ENCODE measurements at places on chromosomes 7 and 10.

DNA sequence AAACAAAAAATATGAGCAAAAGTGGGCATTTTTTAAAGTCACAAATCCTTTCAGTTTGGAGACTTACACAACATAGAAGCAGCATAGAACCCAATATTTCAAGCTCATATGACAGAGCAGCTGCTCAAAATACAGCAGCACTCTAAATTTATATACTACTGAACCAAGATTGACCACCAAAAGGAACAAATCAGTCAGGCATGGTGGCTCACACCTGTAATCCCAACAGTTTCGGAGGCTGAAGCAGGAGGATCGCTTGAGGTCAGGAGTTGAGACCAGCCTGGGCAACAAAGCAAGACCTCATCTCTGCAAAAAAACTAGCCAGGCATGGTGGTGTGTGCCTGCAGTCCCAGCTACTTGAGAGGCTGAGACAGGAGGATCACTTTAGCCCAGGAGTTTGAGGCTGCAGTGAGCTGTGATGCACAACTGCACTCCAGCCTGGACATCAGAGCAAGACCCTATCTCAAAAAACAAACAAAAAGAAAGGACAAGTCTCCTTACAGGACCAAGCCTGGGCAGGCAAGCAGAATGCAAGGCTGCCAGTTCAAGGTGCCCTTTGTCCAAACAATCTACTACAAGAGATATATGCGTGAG is 40.0 kb downstream of the PARD3 start:
- no peak for DNase-seq

GRCh38 chr7:21108182-21108581 is 319.7 kb upstream of the SP4 start:
- DNase-seq, result no peak

DNA sequence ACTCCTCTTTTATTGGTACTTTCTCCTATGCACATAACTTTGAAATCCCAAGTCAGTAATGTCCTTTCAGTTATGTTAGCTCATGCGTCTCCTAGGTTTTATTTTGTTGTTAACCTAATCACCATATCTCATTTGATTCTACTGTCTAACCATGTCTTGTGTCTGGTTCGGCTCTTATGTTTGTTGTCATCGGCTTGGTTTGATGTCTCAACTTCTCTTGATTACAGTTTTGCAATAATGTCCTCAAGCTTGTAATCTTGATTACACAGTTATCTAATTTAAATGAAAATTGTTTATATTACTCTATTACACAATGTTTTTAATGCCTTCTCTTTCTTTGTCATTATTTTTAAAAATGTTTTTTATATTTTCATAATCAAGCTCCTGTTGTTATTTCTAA is 35.9 kb upstream of the SEMA3A start:
- no peak for DNase-seq

GRCh38 chr7:23912065-23912464 is 202.0 kb downstream of the STK31 start:
- DNase-seq, result no peak

DNA sequence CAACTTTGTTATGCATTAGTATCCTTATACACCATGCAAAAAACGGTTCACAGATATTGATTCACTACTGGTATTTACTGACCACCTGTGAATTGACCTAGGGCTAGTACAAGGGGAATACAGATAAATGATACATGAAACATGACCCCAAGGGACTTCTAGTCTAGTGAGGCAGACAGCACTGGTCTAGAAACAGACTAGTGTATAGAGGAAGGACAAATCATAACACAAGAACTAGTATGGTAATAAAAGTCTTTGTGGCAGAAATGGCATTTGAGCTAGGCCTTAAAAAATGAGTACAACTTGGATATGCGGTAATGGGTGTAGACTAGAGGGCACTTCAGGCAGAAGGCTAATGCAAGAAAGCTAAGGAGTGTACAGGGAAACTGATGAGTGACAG is 86.6 kb downstream of the SLC25A13 start:
- DNase-seq, result no peak

DNA sequence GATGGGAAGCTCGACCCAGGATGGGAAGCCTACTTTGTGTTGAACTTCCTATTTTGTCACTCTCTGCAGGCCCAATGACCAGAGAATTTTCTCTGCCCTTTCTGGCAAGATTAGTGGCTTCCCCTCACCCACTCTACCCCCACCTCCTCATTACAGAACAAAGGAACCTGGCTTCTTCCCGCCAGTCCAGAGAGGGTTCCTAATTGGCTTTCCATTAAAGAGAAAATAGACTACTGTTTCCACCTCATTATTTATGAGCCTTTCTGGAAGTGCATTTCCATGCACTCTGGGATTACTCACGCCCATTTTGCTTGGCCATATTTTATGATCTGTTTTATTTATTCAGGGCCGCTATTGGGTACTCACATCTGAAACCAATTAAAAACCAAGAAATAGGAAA is 94.9 kb upstream of the TCF7L2 start:
- no peak for DNase-seq

DNA sequence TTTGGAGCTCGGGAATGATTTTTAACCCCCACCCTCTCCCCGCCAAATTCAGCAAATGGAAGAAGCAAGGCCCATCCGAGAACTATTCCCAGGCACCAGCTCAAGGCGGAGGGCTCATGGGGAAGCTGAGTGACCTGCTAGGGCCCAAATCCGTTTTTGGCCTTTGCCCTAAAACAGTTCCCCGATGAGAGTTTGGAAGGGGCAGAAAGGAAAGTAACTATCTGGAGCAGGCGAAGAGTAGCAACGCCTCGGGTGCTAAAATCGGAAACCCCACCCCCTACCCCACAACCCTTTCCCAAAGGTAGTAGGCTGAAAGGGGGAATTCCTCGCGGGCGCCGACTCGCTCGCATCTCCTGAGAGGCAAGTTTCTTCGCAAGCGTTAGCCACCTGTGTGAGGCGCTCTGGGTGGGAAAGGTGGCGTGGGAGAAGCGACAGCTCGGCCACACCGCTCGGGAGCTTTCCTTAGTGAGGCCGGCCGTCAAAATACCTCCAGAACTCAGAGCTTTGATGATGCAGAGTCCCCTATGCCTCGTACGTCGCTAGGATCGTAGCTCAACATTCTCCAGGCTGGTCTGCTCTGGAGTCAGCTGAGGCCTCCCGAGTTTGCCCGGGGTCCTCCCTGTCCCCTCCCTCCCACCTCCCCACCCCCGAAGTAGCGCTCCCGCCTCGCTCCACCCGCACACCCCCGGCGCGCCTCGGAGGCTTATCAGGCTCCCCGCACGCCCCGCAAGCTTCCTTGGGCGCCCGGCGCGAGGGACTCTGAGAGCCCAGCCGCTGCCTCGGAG is 642 bp upstream of the PRKG1 start:
- DNase-seq, result no peak

GRCh38 chr10:35712486-35712885 is 70.4 kb upstream of the FZD8 start:
- DNase-seq, result no peak

DNA sequence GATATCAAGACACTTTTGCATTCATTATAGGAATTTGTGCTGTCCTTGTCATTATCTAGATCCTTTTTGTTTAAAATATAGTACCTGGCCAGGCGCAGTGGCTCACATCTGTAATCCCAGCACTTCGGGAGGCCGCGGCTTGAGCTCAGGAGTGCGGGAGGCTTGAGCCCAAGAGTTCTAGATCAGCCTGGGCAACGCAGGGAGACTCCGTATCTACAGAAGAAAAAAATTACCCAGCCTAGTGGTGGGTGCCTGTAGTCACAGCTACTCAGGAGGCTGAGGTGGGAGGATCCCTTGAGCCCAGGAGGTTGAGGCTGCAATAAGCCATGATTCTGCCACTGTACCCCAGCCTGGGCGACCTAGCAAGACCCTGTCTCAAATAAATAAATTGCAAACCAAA is 621 bp upstream of the MORN4 start:
- no peak for DNase-seq

DNA sequence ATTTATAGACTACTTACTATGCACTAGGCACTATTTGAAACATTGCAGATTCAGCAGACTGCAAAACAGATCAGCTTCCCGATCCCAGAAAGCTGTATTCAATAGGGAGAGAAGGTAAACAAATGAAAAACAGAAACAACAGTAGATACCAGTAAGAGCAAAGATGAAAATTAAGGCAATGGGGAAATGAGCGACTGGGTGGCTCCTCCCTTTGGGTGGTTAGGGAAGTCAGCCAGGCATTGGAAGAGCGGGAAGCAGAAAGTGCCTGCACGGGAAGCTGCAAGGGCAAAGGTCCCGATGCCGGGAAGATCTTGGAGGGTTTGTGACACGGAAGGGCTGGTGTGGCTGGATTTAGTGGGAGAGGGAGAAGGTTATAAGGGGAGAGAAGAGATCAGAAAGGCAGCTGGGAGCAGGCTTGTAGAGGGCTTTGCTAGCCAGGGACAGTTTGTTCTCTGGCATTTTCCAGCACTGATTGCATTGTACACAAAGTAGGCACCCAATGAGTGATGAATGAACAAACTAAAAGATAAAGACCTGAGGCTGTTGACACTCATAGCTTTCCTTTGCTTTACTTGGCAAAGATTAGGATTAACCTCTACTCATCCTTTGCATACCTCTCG is 67.8 kb downstream of the NAMPT start:
- peak; percentile 82 for DNase-seq

- peak; percentile 31 for DNase-seq
These were observed 72.4 kb upstream of the PDE1C start for GRCh38 chr7:32142649-32143048.

- DNase-seq, result no peak
These were observed 69.4 kb downstream of the CPED1 start for GRCh38 chr7:121057878-121058277.

DNA sequence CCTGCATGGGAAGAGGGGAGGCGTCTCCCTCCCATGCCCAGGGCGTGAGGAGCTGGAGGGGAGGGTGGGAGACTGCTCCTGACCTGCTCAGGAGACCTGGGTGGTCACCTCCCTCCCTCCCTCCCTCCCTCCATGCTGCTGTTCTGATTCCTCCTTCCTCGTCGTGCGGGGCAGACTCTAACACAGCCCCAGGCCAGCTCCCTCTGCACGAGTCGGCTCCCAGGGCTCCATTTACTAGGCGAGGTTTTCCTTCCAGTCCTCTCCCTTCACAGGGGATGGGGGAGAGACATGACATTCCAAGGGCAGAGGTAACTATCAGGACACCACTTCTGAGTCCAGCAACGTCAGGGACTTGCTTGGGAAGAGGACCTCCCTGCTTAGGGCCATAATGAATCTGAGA is 23.6 kb downstream of the VIPR2 start:
- DNase-seq, result no peak

DNA sequence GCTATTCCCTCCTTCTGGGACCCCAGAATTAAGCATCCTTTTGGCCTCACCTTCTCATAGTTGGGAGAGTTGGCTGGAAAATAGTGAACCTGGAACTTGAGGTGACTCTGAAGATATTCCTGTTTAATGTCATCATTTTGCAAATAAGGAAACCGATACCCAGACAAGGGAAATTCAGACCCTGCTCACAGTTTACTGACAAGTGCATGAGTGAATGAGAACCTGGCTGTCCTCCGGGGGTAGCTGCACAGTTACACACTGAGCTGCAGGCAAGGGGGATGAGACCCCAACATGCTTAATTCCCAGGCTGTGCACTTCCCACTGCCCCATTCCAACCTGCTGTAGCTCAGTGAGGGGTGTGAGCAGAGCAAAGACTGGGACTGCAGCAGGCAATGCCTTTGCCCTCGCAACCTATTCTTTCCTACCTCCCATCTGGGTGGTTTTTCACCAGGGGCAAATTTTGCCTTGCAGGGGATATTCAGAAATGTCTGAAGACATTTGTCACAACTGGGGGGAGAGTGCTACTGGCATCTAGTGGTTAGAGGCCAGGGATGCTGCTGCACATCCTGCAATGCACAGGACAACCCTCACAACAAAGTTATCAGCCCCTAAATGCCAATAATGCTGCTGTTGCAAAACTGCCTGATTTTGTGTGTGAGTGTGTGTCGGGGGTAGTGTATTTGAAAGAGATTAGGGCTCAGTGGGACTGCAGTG is 136.2 kb downstream of the SORCS3 start:
- no peak for DNase-seq

- DNase-seq, result no peak
These were observed 191.8 kb downstream of the HTR7 start for GRCh38 chr10:90665905-90666662.

- DNase-seq, result peak; percentile 99
These were observed 61.4 kb upstream of the STEAP1B start for GRCh38 chr7:22561321-22561811.

DNA sequence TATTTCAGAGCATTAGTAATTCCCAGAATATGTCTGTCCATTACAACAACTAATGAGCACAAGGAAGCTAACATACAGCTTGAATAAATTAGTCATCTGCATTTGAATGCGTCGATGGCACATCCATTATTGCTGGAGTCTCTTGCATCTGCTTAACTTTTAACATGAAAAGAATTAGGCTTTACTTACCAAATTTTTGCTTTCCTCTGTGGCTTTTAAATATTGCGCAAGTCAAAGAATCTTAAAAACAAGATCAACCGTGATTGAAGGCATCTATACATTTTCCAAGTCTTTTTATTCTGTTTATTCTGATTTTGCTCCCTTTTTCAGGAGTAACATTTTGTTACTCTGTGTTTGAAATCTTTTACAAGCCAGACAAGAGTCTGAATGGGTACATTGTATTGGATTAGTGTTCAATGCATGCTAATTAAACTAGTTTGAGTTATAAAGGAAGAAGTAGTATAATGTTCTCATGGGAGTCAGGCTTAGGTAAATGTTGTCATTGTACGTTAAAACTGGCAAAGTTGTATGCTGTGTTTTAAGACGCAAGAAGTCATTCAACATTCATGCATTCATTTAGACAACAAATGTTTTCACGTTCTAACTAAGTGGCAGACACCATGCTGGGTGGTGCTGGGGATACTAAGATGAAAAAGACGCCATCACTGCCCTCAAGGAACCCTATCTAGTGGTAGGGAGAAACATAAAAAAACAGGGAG is 4.0 kb upstream of the CACNB2 start:
- no peak for DNase-seq

DNA sequence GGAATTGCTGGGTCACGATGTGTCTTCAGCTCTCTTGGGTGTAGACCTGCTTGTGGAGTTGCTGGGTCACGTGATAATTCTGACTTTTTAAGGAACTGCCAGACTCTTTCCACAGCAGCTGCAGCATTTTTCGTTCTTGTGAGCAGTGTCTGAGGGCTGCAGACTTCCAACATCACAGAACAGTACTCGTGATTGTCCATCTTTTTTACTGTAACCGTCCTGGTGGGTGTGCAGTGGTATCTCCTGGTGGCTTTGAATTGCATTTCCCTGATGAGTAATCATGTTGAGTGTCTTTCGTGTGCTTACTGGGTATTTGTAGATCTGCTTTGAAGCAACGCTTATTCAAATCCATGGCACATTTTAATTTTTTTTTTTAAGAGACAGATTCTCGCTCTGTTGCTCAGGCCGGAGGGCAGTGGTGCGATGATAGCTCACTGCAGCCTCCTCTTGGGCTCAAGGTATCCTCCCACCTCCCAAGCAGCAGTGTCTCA is 22.7 kb downstream of the INPP5A start:
- DNase-seq, result no peak

GRCh38 chr10:19577807-19578206 is 238.4 kb upstream of the PLXDC2 start:
- no peak for DNase-seq

DNA sequence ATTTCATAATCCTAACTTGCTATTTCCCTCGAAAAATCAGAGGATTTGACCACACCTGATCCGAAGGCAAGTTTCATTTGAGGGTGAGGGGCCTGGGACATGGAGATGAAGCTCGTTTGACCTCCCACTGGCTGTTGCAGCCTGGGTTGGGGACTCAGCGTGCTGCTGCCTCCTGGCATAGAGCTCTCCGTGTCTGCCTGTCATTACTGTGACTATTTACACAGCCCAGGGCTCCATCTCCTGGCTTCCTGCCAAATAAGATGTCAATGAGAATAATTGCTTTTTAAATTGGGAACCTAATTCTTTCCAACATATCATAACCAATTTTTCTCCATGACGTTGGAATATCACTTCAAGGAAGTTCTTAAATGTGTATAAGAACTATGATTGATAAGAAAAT is 139.3 kb upstream of the COBL start:
- no peak for DNase-seq
